ENCODE measurements at places on chromosomes 5 and 9.
A peak's percentile ranks its signal among the peaks of the same experiment; 100 is the strongest.

- DNase-seq: no peak
Measured at GRCh38 chr9:137705443-137705863, 86.6 kb downstream of the EHMT1 start.

DNA sequence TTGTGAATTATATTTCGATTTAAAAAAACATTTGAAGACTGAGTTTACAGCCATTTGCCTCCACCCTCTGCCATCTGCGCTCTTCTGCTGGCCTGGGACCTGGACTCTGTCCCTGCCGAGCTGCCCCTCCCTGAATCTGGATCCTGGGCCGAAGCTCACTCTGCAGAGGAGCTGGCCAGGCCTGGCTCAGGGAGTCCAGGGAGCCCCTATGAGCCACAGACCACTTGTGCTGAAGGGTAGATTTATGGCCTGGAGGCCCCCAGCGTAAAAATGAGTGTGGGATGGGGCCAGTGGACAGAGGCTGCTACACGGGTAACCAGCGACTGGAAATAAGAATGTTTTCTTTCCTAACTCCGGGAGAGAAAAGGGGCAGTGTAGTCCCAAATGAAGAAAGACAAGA is 129.8 kb downstream of the FGF18 start:
- no peak for DNase-seq

GRCh38 chr5:73796164-73797131 is 170.5 kb downstream of the ARHGEF28 start:
- DNase-seq: peak; percentile 99

DNA sequence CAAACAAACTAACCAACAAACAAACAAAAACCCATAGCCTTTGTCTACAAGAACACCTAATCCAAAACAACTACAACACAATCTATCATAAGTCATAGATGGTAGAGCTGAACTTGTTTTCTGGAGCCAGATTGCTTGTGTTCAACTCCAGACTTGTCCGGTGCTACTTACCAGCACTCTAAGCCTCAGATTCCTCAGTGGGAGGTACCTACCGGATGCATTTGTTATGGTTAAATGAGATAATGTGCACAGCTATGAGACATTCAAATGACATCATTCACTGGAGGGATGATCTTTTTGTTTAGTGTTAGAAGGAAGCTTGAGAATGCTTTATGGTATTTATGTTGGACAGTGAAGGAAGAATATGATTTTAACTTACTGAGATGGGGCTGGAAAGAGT is 592.9 kb upstream of the C9orf72 start:
- no peak for DNase-seq

DNA sequence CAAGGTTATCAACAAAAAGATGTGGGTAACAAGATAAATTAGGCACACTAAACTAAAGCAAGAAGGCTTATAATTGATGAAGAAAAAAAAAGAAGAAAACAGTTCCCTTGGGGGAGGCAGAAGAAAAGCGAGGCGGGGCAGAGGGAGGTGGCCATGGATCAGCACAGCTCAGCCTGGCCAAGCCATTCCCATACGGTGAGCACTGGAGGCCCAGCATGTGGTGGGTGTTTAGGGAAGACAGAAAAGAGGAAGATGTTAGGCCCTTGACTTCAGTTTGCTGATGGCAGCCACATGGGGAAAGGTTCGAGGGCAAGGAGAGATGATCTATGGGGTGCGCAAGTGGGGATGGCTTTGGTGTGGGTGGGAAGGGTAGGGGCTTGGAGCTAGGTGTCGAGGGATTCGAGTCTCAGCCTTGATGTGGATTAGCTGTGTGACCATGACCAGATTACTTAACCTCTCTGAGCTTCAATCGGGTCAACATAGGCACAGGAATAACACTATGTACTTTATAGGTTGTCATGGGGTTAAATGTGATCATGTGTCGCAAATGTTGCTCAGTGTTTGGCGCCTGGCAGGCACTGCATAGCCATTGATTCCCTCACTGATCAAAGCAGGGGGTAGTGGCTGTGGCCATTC is 10.3 kb upstream of the STC2 start:
- DNase-seq: no peak

GRCh38 chr9:124261736-124262648 is 4.2 kb downstream of the NEK6 start:
- no peak for DNase-seq

GRCh38 chr5:123452401-123452800 is 29.2 kb upstream of the CEP120 start:
- DNase-seq: no peak

DNA sequence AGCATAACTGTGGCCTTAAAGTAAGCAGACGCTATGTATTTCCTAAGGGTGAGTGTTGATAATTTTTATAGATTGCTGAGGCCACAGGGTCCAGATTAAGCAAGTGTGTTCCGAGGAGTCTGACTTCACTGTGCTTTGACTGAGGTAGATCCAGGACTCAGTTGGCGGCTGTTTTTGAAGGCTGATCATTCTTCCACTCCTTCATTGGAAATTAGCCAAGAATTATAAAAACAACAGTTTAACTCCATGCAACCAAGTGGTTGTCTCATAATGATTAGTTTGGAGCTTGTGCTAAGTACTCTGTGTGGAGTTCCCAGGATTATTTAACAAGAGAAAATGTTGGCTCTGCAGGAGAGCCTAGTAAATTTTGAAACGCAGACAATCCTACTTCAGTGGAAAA is 19.1 kb downstream of the IQGAP2 start:
- peak; percentile 69 for DNase-seq

DNA sequence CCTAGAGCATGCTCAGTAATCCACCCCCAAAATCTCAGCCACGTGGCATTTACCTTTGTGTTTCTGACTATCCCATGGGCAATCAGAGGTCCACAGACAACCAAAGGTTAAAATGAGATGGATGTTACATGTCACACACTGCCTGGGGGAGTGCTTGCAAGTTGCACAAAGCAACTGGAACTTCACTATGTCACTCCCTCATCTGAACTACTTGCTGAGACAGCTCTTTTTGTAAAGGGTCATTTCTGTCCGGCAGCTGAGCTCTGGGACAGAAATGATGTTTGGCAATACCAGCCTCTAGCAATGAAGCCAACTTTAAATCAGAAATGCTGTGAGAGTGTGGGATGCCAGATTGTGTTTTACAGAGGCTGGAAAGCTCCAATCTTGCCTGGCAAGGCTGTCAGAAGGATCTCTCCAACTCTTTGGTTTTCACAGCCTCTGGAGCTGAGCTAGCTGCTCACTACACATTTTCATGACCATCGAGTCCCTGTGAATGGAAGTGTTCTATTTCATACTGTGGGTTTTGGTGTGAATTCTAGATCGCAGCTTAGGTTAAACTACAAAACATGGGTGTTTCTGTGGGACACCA is 66.3 kb upstream of the TMEM215 start:
- DNase-seq: no peak

DNA sequence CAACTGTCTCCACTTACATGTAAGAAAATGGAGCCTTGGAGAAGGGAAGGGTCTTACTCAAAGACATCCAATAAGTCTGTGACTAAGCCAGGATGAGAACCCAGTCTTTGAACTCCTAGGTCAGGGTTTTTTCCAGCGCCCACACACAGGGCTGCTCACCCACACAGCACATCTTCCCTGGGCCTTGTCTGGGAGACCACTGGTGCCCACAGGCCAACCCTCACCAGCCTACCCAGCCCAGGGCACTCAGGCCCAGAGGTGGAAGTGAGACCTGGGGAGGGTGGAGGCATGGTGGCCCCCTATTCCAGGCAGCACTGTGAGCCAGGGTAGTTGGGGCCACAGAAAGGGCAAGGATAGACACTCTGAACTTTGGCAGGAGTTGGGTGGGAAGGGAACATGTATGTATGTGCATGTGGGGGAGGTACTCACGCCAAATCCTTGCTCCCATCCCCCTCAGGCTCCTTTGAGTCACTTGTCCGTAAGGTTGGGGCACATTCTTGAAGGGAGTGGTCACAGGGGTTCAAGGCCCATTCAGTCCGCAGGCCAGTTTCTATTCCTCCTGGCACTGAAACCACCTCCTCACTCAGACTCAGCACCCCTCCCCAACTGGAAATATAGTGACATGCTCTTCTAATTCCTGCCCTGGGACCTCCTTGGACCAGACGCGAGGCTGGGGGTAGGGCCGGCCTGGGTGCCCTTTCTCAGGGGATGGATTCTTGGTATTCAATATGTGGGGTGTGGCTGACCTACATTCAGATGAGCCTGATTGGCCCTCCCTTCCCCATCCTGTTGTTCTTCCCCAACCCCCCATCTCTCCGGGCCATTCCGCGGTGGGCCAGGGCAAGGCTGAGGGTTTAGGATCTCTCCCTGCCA is 2.9 kb upstream of the SLC4A9 start:
- no peak for DNase-seq

- no peak for DNase-seq
Measured at GRCh38 chr5:1538741-1539392, 15.1 kb upstream of the LPCAT1 start.

DNA sequence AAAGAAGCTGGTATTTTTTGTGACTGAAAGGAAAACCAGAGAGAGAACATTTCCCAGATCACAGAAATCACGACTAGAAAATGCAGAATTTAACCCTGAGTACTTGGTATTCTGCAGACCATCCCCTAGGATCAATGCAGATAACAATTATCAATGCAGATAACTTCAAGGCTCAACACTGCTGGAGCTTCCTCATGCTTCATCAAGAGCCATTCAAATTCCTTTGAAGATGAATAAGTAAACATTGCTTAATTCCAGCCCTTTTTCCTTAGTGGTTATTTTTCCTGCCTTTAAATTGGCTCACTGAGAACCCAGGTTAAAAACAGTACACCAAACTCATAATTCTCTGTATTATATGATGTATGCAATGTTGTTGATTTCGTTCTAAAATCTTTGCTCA is 370.1 kb upstream of the TLE4 start:
- no peak for DNase-seq

GRCh38 chr5:139394123-139394653 is 716 bp downstream of the PROB1 start:
- DNase-seq: peak; percentile 66

DNA sequence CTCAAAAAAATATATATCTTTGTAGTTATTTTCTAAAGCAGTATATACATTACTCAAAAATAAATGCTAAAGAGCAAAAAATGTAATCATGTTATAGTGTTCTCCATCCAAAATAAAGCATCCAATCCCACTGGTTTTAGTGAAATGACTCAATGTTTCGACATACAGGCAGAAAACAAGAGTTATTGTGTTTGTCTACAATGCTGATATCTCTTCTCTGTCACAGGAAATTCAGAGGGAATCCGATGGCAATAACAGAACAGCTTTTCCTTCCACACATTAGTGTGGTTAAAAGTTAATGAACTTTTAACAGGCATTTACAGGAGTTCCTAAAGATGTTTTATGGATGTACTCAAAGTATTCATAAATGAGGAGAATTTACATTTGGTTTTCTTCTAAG is 12.0 kb downstream of the TTC33 start:
- DNase-seq: no peak

- DNase-seq: peak; percentile 23
Measured at GRCh38 chr5:123545506-123545905, 33.5 kb downstream of the CSNK1G3 start.

DNA sequence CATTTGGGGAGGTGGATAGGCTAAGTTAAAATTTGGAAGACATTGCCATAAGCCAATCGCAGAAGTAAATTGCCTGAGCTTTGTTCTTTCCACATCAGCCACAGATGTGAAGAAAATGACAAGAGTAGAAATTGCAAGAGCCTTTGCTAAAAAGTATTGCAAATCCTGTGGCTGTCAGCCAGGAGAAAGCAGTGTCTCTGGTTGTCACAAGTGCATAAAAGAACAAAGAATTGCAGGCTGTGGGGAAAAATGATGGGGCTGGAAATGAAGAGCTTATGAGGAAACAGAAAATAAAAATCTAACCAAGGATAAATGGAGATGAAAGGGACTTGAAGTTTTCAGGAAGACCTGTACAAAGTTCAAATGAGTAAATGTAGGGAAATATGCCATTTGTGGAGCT is 344.8 kb downstream of the CSNK1G3 start:
- DNase-seq: no peak

DNA sequence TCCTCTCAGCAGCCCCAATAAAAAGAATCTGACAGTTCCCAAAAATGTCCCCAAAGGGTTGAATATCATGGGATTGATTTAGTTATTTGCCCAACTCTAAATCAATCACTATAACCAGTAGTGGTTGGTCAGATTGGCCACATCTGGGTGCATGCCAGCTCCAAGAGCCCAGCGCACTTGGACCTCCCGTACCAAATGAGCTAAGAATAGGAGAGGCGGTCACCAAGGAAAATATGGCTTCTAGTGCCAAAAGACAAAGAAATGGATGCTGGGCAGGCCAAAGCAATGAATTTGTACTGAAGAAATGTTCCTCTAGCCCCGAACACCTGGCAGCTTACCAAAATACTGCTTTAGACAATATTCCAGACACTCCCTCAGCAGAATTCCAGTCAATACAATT is 80.3 kb downstream of the RCL1 start:
- DNase-seq: no peak

DNA sequence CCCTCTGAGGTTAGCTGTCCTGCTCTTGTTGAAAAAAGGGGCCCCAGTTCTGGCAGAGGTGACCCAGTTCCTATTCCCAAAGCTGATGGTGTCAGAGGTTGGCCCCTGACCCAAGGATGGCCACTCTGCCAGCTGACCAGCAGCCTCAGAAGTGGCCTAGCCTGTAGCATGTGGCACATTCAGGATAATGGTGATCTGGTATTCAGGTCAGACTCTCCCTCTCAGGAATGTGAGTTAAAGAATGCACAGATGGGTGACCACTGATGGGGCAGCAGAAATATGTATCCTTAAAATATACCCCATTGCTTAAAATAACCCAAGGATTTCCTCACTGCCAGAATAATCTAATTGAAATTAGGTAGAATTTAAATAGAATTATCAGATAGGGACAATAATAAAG is 369.2 kb downstream of the SEMA5A start:
- no peak for DNase-seq

DNA sequence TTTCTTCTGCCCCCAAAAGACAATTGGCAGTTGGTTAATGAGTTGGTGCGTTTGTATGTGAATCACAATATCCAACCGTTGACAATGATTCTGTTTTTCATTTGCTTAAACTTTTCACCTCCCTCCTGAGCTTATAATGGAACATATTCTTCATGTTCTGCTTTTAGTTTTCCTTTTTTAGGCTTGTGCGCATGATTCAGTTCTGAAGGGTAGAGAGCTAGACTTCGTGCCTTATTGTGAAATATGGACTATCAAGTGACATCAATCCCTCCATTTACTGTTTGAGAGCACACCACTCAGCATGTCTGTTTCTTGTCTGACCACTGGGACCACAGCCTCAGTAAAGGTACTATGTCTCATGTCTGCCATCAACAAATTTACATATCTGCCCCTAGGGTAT is 30.5 kb upstream of the LPAR1 start:
- peak; percentile 64 for DNase-seq

GRCh38 chr5:122429545-122430318 is 117.7 kb downstream of the SNCAIP start:
- no peak for DNase-seq

GRCh38 chr5:94045839-94046782 is 304.7 kb upstream of the POU5F2 start:
- DNase-seq: no peak

DNA sequence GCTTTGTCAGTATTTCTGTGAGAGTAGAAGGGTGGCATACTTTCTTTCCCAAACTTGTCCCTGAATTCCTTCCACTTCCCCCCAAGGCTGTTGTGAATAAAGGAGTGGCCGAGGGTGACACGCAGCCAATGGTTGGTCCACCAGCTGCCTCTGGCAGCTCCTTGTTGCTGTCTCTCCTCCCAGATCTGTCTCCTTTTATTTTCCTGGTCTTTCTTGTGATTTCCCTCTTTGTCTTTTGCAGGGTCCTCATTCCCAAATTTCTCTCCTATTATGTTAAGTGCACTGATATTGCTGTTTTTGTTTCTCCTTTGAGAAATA is 137.5 kb upstream of the HMHB1 start:
- DNase-seq: no peak
